ENCODE measurements at places on chromosomes 2 and 18. TPM values are rescaled to one million over a fixed set of nuclear protein-coding genes. Genes with fewer than 3 reads are reported as not detected.

ATRAID gene
- total RNA-seq = 148 TPM

OTOF gene
- not detected for total RNA-seq

TUBA3E gene
- total RNA-seq = not detected

BOD1L2 gene
- total RNA-seq = not detected

ERBB4 gene
- not detected for total RNA-seq

OBSL1 gene
- total RNA-seq = 35.9 TPM

AFTPH gene
- total RNA-seq = 23.3 TPM

UGT1A10 gene
- not detected for total RNA-seq

Measured in airway epithelial cell (primary cell).